ENCODE measurements at places on chromosomes 5 and 9. TPM values are rescaled to one million over a fixed set of nuclear protein-coding genes. Genes with fewer than 3 reads are reported as not detected.

- DNase-seq, result no peak
Measured at GRCh38 chr9:128840524-128840923, 10.9 kb upstream of the SPOUT1 start.

- DNase-seq, result no peak
Measured at GRCh38 chr9:112711050-112711689, 6.7 kb downstream of the INIP start.

GRCh38 chr9:121453232-121453892 is 46.3 kb downstream of the GGTA1 start:
- DNase-seq, result peak; percentile 41

DNA sequence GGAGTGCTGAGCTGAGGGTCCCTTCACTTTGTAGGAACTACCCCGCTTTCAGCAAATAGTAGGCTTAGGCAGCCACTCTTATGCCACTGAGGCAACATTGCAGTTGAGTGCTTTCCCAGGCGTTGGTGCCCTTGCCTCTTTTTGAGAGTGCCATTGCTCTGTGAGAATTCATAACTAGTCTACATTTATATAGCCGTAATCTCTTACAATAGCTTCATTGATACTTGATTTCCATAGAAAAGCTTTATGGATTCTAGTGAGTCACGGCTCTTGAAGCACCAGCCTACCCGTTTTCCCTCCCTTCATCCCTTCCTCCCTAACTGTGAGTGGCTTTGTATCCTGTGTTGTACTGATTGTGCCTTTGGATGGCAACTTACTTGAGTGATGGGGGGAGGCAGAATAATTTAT is 283.9 kb downstream of the AOPEP start:
- no peak for DNase-seq

The OR4F3 gene
- total RNA-seq, result not detected

DNA sequence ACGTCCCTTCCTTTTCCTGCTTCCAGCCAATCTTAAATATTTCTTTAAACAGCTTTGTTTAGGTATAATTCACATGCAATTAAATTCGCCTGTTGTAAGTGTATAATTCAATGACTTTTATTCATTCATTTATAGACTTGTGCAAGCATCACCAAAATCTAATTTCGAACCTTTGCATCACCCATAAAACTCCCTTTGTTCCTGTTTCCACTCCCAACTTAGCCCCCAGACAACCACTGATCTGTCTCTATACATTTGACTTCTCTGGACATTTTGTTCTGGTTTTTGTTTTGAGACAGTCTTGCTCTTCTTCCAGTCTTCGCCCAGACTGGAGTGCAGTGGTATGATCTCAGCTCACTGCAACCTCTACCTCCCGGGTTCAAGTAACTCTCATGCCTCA is 71.5 kb downstream of the NR6A1 start:
- no peak for DNase-seq

The PCDHB11 gene
- total RNA-seq, result 0.24 TPM

DNA sequence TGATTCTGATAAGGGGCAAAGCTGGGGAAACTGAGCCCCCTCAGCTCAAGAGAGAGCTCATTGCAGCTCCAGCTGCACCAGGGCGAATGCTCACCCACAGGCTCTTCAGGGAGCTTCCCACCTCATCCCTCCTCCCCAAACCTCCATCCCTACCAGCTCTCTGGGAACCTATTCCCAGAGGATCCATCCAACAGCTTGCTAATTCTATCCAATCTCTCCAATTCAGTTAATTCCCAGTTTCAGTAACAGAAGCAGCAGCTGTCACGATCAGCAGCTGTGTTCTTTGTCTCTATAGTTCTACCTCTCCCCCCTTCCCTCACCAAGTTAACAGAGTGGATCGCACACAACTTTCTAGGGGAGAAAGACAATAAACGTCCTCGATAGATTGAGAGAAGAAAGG is 135.5 kb upstream of the EFNA5 start:
- no peak for DNase-seq

The IL13 gene
- total RNA-seq, result 0.42 TPM

The ANKS6 gene
- 5.6 TPM for total RNA-seq

The TMEFF1 gene
- 1.4 TPM for total RNA-seq

DNA sequence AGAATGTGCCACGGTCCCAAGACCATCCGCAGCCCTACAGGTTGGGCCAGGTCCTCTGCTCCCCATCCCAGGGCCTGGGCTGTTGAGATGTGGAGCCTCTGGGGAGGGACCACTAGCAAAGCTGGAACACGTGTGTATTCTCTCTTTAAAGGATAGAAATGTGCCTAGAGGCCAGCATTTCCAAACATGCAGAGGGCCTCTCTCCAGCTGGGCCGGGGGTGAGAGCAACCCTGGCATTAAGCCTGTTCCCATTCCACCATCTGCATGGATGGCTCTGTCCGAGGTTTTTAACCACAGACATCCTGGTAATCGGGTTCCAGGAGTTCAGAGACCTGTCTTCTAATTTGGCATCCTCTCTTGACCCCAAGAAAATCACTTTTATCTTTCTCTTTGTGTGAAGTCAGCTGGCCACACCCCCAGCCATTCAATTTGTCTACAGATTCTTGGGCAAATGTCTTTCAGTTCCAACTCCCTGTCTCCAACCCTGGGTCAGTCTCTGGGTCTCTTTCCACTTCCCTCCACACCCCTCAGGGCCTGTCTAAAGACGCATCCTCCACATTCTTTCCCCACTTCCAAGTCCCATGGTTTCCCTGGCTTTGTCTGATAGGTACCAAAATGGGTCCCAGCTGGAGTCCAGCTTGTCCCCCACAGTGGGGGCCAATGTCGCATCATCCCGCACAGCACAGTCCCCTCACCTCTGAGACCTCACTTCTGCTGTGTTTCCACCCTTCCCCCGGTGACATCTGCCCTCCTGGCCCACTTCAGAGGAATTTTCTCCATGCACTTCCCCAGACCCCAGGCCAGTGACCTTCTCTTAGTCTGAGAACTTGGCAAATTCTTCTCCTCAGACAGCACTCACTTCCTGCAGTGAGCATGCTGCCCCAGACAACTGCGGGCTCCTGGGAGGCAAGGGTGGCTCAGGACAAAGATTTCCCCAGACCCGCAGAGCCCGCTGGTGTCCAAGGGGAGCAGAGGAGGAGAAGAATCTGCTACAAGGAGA is 56.8 kb downstream of the PTPDC1 start:
- DNase-seq, result no peak

The MCTP1 gene
- 20.2 TPM for total RNA-seq

The DND1 gene
- total RNA-seq, result 0.52 TPM

DNA sequence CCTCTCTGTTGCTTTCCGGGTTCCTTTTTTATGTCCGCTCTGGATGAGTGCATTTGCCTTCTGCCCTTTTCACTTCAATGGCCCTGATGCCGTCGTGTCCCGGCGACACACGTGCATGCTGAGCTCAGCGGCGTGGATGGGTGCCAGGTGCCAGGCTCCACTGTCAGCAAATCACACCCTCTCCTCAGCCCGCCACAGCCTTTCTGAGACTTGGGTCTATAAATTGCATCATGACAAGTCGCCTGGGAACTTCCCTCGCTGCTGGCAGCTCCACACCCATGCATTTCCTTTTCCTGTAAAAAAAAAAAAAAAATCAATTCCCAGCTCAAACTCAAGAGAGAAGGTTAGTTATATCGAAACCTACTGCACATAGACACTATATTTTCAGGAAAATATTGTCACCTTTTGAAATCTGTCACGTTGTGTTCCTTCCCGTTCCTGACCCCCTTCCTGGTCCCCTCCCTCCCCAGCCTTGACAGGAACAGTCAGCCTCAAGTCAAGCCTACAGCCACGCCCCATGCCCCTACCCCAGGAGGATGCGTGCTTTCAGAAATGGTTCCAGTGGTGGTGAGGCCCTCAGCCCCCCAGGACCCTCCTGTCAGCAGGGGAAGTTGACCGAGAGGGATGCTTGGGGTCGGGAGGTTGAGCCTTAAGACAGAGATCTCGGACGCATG is 110.3 kb upstream of the PTCH1 start:
- DNase-seq, result no peak

- DNase-seq, result no peak
Measured at GRCh38 chr9:12723409-12724028, 30.3 kb downstream of the TYRP1 start.

The TRPM3 gene
- 4.6 TPM for total RNA-seq

DNA sequence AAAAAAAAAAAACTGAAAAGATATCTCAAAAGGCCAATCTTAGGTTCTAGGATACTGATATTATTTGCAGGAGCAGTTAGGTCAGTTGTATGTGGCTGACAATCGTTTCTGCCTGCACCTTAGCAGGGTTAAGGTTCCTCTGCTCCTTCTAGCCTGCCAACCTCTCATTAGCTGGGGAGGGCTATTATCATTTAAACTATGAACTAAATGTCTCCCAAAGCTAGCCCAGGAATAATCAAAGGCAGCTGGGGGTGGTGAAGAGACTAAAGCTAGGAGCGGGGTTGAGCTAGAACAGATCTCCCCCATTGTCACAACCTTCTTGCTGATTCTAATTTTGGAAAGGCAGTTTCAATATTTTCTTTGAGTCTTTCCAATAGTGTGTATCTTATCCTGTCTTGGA is 99.9 kb downstream of the ICE1 start:
- no peak for DNase-seq

The TLE4 gene
- 26.9 TPM for total RNA-seq

The NOXA1 gene
- 1.9 TPM for total RNA-seq

DNA sequence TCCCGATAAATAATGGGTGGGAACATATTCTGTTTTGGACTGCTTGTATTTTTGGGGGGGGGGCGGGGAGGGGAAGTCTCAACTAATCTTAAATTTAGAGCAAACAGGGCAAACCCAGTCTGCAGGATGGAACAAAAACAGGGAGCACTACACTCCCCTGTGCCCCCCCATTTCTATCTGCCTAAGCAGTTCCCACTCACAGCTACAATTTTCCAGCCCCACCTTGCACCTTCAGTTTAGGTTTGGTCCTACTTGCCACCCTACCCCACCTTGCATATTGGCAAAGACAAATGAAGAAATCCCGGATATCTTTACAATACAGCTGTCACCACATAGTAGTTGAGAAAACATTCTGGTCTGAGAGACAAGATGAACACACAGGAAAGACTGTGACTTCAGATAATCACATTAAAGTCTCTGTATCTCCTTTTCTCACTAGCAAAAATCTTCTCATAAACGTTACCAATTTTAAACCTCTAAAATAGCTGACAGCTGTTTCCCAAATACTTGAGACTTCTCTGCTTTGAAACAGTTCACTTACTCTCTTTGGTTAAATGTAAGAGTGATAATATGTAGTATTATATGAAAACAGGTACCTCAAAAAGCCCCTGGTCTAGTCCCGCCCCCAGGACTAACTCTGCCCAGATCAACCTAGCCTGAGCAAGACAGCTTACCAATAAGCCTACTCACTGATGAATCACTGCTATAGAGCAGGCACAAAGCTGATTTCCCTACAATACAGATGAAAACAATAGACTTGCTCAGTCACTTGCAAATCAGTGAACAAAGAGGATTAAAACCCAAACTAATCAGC is 5.2 kb upstream of the RAPGEF6 start:
- peak; percentile 63 for DNase-seq

DNA sequence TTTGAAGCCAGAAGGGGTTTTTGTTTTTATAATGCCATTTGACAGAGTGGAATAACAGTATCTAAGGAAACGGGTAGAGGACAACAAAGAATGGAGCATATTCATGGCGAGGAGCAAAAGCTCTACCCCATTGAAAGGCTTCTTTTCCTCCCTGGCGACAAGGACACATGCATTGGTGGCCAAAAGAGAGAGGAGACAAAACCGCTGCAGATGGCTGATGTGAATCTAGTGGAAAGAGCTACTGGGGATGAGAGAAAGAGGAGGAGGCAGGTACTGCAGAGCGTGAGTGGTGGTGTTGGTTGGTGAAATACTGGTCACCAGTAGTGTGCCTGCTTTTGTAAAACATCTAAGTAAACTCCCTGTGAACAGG is 491 bp downstream of the APC start:
- DNase-seq, result peak; percentile 32

GRCh38 chr9:5543875-5544702 is 33.8 kb downstream of the PDCD1LG2 start:
- DNase-seq, result no peak

The PCDHGA2 gene
- total RNA-seq, result 0.19 TPM

The PRLR gene
- 1.7 TPM for total RNA-seq

GRCh38 chr5:34496701-34497469 is 159.2 kb upstream of the RAI14 start:
- DNase-seq, result no peak

The GLRA1 gene
- total RNA-seq, result not detected

- DNase-seq, result no peak
Measured at GRCh38 chr5:82309091-82309531, 31.0 kb upstream of the RPS23 start.

- DNase-seq, result no peak
Measured at GRCh38 chr9:118651511-118651910, 717.7 kb downstream of the BRINP1 start.

DNA sequence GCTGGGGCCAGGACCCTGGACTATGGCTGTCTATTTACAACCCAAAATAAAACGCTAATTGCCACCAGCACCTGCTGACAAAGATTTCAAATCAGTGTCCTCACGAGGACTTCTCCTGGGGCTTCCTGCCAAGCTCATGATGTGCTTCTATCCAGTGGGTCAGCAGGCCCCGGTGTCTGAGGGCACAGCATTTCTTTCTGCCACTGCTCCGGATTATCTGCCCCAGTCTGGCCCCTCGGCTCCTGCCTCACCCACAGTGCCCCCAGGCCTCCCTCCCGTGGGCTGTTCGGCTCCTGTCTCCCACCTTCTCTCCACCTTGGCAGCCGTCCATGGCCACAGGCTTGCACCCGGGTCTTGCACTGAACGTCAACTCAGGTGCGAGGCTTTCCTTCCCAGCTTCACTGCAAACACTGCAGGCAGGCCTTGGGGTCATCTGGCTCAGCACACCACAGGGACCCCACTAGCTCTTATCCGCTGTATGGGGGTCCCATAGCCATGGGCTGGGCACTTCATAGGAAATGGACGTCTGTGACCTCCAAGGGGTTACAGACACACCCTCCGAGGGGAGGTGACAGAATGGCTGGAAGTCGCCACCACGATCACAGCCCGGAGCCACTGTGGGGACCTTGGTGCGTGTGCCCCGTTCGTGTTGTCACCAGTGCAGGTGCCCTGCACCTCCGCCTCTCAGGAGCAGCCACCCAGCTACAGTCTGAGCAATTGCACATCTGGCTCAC is 43.8 kb upstream of the FCN1 start:
- DNase-seq, result no peak

The MYMK gene
- total RNA-seq, result 0.47 TPM

DNA sequence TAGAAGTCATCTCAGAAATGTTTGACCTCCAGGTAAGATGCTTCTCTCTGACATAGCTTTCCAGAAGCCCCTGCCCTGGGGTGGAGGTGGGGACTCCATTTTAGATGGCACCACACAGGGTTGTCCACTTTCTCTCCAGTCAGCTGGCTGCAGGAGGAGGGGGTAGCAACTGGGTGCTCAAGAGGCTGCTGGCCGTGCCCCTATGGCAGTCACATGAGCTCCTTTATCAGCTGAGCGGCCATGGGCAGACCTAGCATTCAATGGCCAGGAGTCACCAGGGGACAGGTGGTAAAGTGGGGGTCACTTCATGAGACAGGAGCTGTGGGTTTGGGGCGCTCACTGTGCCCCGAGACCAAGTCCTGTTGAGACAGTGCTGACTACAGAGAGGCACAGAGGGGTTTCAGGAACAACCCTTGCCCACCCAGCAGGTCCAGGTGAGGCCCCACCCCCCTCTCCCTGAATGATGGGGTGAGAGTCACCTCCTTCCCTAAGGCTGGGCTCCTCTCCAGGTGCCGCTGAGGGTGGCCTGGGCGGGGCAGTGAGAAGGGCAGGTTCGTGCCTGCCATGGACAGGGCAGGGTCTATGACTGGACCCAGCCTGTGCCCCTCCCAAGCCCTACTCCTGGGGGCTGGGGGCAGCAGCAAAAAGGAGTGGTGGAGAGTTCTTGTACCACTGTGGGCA is 642 bp downstream of the CSF2 start:
- DNase-seq, result no peak

Data from thymus (tissue), 14 donors.